ENCODE measurements at places on chromosomes 7 and 10.

- no peak for DNase-seq
These were observed 88.0 kb downstream of the ARHGAP22 start for GRCh38 chr10:48516911-48517310.

DNA sequence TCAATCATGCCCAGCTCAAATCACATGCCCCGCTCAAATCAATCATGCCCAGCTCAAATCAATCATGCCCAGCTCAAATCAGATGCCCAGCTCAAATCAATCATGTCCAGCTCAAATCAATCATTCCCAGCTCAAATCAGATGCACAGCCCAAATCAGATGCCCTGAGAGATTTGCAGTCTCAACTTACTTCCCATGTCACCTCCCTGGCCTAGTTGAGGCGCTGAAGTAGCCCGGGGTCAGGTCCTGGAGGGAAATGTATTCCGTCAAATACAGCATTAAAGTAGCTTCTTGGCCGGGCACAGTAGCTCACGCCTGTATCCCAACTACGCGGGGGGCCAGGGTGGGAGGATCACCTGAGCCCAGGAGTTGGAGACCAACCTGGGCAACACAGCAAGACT is 15.7 kb upstream of the PRKAR1B start:
- DNase-seq: no peak

- DNase-seq: no peak
These were observed 2.2 kb downstream of the NDST2 start for GRCh38 chr10:73809061-73809818.

GRCh38 chr7:101998906-101999240 is 181.4 kb downstream of the CUX1 start:
- no peak for DNase-seq

- DNase-seq: no peak
These were observed 1.6 kb downstream of the EXOSC1 start for GRCh38 chr10:97444212-97444611.

GRCh38 chr10:49761789-49762565 is at the start of gene OGDHL:
OGDHL (minus strand) TSS chr10:49762323; CDS start chr10:49758592, 3,731 bp downstream.
- DNase-seq: no peak

DNA sequence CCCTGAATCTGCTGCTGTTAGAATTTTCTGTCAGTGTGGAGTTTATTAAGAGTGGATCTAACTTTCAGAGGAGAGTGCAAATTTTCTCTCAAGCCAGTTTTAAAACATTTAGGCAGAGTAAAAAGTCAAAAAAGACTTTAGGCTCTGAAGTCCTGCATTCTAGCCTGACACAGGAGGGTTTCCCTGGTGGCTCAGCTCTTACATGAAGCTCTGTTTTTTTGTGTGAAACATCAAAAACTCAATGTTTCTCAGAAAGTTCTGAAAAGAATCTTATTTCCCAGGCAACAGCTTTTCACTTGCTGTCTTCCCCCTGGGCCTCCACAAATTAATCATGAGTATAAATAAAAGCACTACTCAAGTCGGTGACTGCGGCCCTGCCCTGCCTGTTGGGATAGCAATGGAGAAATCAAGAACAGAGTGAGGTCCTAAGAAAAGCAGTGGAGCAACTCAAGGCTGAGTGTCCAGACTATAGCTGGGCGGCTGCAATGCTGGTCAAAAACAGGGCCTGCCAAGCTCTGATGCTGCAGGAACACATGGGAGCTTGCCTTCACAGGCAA is 22.3 kb upstream of the WDR11 start:
- no peak for DNase-seq

All from T-cell (primary cell).